ENCODE measurements at places on chromosomes 3 and 15.

- no peak for DNase-seq
Measured at GRCh38 chr3:49724586-49724985, 835 bp upstream of the GMPPB start.

DNA sequence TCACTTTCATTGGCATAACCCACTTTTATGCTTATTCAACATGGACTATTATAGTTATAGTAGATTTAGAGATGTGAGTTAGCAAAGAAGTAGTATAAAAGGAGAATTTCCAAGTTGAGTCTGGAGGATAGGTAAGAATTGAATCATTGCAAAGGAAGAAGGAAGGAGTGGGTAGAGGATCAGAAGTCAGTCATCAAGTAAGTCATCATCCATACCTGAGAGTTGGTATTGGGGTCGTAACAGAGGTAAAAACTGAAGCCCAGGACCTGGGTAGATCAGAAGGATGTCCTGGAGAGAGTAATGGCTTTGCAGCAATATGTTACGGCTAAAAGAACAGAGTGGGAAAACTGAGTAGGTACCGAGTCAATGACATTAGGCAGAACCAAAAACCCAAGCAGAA is 265.7 kb downstream of the SUCLG2 start:
- DNase-seq = no peak

DNA sequence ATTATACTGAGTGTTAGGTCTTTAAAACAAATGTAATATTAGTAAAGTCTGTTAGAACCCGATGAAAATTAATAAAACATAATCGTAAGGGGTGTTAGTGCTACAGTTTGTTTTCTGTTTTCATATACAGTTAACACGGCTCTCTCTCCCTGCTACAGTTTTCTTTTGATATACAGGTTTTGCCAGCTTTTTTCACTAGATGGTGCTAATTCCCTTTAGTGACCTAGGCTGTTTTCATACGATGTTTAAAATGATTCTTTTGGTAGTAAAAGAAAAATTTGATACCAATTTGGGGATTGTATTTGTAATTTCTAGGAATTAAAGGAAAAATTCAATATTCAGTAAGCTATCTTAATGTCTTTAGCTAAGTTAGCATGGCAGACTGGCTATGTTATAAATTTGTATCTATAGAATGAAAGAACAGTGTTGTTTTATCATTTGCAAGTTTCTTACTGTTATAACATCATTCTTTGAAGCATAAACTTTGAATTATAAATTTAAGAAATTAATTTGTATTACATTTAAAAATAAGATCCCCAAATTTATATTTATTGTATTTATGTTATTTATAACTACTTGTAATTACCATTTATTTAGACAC is 11.5 kb downstream of the APH1B start:
- DNase-seq = peak; percentile 45

DNA sequence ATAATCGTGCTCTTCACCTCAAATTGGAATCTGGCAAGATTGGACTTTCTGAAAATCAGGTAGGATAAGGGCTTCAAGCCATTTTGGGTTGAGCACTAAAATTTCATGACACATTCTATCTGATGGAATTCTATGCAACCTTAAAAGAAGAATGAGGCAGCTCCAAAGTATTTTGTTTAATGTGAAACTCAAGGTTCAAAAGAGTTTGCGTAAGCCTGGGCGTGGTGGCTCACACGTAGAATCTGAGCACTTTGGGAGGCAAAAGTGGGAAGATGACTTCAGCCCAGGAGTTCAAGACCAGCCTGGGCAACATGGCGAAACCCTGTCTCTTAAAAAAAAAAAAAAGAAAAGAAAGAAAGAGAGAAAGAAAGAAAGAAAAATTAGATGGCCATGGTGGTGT is 3.6 kb upstream of the PLA1A start:
- DNase-seq = no peak

DNA sequence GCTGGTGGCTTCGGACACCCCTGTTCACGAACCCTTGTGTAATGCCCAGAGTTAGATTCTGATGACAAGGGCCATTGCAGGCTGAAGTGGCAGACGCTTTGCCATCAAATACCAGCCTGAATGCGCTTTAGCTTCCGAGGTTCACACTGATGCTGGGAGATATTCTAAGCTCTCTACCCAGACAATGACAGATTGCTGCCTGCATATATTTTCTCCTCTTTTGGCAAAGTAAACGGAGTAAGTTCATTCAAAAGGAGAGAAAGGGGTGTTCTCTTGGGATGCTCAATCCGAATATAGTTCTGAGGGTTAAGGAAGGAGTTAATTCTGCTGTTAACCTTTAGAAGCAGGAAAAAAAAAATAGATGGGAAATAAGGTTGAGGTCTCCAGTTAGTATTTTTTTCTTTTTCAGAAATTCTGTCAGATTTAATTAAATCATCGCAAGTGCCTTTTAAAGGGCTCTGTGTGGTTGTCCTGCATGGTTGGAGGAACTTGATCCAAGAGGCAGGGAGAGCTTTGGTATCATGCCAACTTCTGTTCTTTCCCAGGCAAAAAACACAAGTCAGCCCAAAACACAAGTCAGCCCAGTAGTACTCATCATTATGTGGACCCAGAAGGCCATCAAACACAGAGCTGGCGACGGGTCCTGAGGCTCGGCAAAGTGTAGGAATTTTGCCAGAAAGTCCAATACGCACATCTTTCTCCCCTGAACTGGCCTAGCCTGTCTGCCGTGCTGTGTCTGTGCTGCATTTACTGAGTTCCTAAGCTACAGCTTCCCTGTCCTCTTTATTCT is 70.9 kb upstream of the ST8SIA2 start:
- peak; percentile 22 for DNase-seq

GRCh38 chr3:109265295-109265694 is 51.0 kb downstream of the DPPA2 start:
- DNase-seq = no peak

DNA sequence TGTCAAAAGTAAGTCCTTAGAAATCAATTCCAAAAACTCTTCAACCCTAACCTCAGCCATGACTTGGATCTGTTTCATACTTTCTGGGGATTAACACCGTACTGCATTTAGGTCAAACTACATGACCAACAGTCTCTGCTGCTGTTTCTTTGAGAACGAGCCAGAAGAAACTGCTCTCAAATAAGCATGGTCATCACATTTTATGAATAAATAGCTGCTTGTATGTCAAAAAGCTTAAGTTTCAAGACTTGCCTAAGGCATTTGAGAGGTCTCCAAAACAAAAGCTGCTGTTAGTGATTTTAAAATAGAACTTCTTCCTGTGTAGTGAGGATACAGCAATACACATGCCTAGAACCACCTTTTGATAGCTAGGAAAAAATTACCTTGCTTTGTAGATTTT is 166.3 kb upstream of the CHRM5 start:
- no peak for DNase-seq

GRCh38 chr15:64753480-64754185 is 21.8 kb downstream of the RBPMS2 start:
- no peak for DNase-seq

DNA sequence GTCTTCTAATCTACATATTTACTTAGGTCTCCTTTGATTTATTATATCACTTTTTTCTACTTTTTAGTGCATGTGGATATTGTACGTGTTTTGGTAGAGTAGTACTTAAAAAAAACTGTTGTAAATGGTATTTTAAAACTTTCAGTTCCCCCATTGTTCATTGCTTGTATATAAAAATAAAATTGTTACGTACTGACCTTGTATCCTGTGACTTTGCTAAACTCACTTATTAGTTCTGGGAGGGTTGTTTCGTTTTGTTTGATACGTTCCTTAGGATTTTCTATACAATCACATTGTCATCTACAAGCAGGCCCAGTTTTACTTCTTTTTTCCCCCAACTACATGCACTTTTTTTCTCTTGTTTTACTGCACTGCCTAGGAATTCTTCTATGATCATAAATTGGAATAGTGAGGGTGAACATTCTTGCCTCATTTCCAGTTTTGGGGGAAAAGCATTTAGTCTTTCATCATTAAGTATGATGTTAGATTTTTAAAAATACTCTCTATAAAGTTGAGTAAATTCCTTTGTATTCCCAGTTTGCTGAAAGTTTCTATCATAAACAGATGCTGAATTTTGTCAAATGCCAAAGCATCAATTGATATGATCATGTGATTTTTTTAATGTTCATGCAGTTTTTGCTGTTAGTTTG is 33.5 kb upstream of the ACKR4 start:
- no peak for DNase-seq

GRCh38 chr3:124770336-124771082 is 40.3 kb downstream of the UMPS start:
- DNase-seq = peak; percentile 52

DNA sequence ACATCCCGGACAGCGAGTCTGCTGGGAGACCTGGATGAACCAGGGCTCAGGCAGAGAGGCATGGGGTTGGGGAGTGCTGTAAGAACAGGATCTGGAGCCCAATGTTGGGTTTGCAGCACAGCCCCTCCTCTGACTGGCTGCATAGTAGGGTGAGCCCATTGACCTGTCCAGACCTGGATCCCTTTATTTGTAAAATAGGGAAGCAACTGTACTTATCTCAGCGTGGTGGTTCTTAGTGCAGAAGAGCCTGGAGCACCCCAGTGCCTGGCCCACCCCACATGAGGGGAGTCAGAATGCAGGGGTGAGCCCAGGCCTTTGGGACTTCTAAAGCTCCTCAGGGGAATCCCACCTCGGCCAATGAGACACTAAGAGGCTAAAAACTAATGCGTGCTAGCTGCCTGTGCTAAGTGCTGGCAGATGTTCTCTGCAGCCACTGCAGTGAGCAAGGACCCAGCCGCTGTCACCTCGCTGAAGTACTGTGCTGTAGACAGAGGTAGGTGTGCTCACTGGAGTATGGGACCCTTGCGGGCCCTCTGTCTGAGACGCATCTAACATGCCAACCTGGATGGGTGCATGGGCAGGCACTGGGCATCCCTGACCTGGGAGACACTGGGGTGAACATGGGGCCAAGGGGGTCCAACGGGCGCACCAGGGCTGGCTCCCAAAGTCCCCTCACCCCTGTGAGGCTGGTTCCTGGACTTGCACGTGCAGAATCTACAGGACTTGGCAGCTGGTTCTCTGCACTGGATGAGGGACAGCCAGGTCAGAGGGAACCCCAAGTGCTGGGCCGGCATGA is 95.6 kb downstream of the ATP10A start:
- DNase-seq = no peak

GRCh38 chr3:136818769-136819391 is at the start of gene SLC35G2:
Gene SLC35G2 (plus strand): TSS chr3:136819126. CDS start chr3:136854461, 35,335 bp downstream.
- peak; percentile 93 for DNase-seq

DNA sequence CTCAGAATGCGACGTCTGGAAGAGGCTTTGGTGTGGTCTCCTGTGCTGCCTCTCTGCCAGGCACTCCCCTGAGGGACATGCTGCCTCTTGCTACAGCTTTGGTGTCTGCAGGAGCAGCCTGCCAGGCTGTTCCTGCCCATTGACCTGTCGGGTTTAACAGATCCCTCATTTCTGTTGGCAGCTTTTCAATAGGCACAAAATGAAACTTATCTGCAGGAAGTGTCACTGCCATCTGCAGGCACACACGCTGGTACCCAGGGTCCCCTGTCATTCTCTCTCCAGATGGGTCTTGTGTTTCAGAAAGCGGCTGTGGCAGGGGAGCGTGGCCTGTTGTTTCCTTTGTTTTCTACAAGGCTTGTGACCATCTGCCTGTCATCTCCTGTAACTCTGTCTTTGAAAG is 328.3 kb upstream of the CHRM5 start:
- peak; percentile 28 for DNase-seq

GRCh38 chr3:87361956-87362355 is 85.6 kb upstream of the POU1F1 start:
- no peak for DNase-seq

Measured in NCI-H1417 (cell line).